ENCODE measurements at places on chromosomes 3 and 15.

DNA sequence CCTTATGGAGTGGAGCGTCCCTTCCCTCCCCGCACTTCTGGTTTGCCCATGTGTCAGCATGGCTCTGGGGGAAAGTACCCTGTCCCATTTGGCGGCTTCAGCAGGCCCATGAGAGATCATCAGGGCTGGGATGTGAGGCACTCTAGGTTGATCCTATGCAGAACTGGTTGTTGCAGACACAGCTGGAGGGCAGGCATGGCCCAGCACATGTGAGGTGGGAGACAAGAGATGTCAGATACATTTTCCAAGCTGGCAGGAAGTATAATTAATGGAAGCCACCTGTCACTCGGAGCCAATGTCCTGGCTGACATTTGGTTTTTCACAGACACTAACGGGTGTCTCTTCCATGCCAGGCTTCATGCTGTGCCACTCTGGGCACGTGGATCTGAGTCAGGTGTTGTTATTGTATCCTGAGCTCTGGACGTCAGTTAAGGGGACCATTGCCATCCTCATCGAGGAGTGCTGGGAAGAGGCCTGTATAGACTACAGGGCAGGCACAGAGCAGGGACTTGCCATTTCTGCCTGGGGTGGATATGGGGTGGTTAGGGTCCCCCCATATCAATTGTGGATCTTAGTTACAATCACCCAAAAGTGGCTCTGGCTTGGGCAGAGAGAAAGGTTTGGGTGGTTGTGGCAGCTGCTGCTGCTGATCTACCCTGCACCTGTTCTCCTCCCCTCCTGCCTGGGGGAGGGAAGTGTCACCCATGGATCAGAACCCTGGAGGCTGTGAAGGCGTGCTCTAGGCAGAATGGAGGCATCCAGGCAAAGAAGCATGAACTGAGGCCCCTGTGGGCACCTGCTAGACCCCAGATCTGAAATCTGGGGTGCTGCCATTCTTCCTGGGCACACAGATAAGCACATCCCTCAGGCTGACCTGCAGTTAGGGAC, 140.7 kb downstream of the FBLN2 start:
- no peak for DNase-seq

DNA sequence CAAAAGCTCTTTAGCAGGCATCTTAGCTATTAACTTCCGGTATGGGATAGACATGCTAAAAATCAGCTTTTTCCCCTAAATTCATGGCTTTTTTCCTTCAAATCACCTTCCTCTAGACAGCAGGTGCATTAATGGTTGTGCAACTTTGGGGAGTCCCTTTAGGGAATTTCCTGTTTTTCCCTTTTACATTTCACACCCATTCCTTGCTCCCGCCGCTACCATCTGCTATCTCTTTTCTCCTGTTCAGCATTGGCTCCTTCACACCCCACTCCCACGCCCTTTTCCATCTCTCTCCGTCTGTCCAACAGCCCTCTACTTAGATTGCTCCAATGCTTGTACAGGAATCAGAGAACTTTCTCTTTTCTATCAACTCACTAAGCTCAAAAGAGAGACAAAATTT, 43.4 kb downstream of the FEZF2 start:
- DNase-seq: no peak

GRCh38 chr15:69608661-69609060, 156.0 kb downstream of the RPLP1 start:
- DNase-seq: no peak

DNA sequence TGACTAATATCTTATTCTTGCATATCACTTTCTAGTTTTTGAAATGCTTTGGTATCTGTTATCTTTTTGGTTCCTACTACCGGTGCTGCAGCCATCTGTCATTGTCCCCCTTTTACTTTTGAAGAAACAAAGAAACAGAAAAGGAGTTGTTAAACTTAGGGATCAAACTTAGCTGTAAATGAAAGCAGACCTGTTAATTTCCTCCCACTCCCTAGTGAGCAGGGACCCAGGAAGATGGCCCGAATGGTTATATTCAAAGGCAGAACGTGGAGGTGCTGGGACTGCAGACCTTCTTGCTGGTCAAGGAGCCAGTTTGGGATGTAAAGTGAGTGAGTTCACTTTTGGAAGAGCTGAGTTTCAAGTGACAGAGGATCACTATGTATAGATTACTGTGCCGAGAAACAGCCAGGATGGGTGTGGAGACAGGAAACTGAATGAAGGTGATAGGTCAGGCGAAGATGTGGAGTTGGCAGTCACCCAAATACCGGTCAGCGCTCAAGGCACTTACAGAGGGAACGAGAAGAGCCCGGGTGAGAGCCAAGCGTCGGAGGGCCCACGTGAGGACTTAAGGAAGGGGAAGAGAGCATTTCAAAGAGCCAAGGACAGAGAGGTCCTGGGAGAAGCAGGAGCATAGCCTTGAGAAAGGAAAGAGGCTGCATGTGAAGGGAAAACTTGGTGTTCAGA, 20.1 kb downstream of the KBTBD8 start:
- no peak for DNase-seq

DNA sequence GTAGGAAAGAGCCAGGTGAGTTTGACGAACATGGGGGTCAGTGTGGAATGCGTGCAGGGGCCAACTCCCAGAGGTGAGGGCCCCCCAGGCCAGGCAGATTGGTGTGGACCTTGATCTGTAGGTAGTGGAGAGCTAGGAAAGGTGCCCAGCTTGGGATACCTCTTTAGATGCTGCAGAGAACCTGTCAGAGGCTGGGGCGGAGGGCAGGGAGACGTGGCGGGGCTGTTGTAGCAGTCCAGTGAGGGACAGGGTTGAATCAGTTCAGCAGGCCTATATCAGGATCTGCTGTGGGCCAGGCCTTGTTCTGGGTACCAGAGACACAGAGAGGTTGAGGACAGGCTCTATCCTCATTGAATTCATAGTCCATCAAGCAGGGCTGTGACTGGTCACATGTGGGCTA, 8.6 kb downstream of the SNX33 start:
- no peak for DNase-seq

GRCh38 chr3:46882377-46883053, 5.0 kb downstream of the PTH1R start:
- DNase-seq: no peak

- peak; percentile 36 for DNase-seq
Measured at GRCh38 chr3:52339612-52340011, 23.5 kb downstream of the DNAH1 start.

GRCh38 chr3:173214576-173214975, 73.5 kb upstream of the SPATA16 start:
- DNase-seq: no peak

- no peak for DNase-seq
Measured at GRCh38 chr3:42984701-42985100, 5.6 kb downstream of the GASK1A start.

GRCh38 chr15:78007211-78007931, 70.1 kb downstream of the TBC1D2B start:
- DNase-seq: no peak

- DNase-seq: no peak
Measured at GRCh38 chr15:42675021-42675420, 61.9 kb downstream of the CDAN1 start.

GRCh38 chr3:38371541-38372213, 25.1 kb downstream of the XYLB start:
- DNase-seq: no peak

- no peak for DNase-seq
Measured at GRCh38 chr3:154427685-154428285, 2.2 kb downstream of the GPR149 start.

DNA sequence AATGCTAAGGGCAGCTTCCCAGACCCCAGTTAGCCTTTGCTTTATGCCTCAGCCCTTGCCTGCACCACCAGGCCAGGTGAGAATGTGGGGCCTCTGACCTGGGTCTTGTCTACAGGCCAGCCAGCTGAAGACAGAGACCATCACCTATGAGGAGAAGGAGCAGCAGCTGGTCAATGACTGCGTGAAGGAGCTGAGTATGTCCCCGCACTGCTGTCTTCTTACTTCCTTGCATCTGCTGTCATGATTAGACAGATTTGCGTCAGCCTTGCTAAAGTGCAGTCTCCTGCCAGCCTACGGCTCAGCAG, 74.6 kb downstream of the CCK start:
- DNase-seq: no peak

- DNase-seq: no peak
Measured at GRCh38 chr3:99842826-99843589, 25.3 kb downstream of the CMSS1 start.

GRCh38 chr3:157290766-157291165, 130.8 kb upstream of the CCNL1 start:
- DNase-seq: no peak

GRCh38 chr3:1609416-1609815, 489.2 kb upstream of the CNTN4 start:
- no peak for DNase-seq

GRCh38 chr15:74400915-74401757, 32.6 kb downstream of the SEMA7A start:
- no peak for DNase-seq

DNA sequence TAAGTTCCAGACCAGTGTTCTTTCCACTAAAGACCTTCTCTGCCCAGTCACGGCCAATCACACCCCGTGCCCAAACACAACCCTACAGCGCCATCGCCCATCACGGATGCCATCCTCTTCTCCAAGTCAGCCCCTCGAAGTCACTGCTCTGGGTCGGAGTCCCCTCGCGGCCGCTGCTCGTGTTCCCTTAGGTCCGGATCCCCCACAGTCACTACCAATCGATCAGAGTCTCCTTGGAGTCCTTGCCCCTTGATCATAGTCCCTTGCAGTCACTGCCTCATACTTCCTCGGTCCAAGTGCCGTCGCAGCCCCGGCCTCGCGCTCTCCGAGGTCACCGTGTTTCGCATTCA, 461 bp downstream of the PCYT1A start:
- DNase-seq: no peak

GRCh38 chr15:63752979-63753378, 80.8 kb downstream of the HERC1 start:
- DNase-seq: no peak
